ENCODE measurements at places on chromosomes 1 and 21.

GRCh38 chr1:46724991-46725735 lies 6.2 kb upstream of the EFCAB14 start:
- peaks cover 10% of the 10 kb centered on the region for H3K27me3 ChIP-seq
- H3K4me3 ChIP-seq = no peak overlapping the region
- peak; percentile 70 for DNase-seq
- no peak overlapping the region for H3K27ac ChIP-seq

- H3K36me3 ChIP-seq = no peaks in the 10 kb centered on the region
- no peak for DNase-seq
- H3K27ac ChIP-seq = no peak overlapping the region
- H3K27me3 ChIP-seq = peaks cover 15% of the 10 kb centered on the region
- H3K4me3 ChIP-seq = no peak overlapping the region
- H3K4me1 ChIP-seq = no peaks in the 10 kb centered on the region
These were observed 19.4 kb upstream of the ACOT11 start for GRCh38 chr1:54528613-54529012.

DNA sequence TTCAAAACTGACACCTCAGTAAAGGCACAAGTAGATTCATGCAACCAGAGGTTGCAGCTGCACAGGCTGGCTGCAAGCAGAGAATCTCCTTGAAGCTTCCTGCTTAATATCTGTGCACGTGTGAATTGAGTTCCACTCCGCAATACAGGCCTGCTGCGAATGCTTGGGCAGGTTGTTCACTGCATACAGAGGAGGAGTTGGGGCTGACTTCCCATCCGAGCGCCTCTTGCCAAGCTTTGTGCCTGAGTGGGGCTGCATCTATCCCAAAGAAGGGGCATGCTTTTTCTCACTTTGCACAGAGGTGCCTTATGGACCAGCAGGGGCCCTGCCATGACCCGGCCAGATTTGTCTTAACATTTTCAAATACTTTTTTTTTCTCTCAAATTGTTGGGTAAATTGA lies 17.9 kb upstream of the PADI1 start:
- H3K4me1 ChIP-seq = peaks cover 50% of the 10 kb centered on the region
- H3K36me3 ChIP-seq = peaks cover 20% of the 10 kb centered on the region
- no peak overlapping the region for H3K4me3 ChIP-seq
- H3K27ac ChIP-seq = no peak overlapping the region
- DNase-seq = no peak

- no peak overlapping the region for H3K27ac ChIP-seq
- no peak for DNase-seq
- no peaks in the 10 kb centered on the region for H3K36me3 ChIP-seq
- peaks cover 8% of the 10 kb centered on the region for H3K4me1 ChIP-seq
- no peak overlapping the region for H3K4me3 ChIP-seq
These were observed 102.2 kb downstream of the COL24A1 start for GRCh38 chr1:86054396-86054795.

DNA sequence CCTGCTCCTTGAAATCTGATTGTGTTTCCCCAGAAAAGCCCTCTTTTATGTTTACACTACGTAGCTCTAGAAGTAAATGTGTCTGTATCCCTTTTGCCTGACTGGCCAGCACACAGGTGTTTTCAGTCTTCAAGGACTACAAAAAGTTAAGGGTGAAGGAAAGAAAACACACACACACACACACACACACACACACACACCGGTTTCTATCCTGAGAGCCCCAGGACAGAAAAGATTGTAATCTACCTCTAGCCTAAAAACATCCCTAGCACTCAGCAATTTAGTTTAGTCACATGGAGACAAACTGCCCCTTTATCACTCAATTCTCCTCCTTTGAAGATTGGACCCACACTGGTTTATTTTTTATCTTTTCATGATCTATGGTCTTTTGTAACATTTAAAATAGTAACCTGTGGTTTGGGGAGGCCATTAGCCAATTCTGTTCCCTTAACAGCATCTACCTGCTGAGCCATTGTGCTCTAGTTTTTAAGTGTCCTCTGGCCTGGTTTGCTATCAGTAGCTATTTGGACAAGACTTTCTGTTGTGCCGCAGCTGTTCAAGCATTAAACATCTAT lies 15.8 kb upstream of the TRIM45 start:
- no peaks in the 10 kb centered on the region for H3K36me3 ChIP-seq
- no peak overlapping the region for H3K27ac ChIP-seq
- no peak for DNase-seq

- H3K27me3 ChIP-seq = no peaks in the 10 kb centered on the region
- no peak overlapping the region for H3K4me3 ChIP-seq
- no peak for DNase-seq
These were observed 275.5 kb upstream of the PRMT6 start for GRCh38 chr1:106780806-106781569.

DNA sequence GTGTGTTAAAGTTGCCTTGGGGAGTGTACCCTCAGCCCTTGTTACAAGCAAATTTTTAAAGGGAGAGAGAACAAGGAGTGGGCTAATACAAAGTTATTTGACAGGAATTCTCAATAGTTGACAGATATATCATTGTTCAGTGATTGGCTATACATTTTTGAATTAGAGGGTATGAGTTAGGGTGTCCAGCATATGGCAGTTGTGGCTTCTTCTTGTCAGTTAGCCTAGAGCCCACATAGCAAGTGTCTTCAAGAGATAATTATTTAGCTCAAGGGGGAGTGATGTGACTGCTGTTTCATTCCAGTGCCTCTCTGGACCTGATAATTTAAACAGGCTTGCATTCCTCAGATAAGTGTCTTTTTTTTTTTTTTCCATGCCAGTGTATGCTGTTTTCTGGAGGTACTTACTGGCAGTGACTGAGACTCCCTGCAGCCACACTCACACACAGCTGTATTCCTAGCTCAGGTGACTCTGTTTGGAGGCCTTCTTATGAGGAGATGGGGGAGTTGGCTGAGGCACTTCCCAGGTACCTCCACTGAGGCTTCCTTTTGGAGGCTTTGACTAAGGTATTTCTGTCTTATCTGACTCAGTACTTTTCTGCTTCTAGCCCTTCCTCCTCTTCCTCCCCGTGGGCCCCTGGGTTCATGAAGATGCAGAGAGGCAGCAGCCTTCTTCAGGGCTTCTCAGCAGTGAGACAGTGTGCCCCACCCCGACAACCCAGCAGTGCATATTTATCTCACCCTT lies 32.3 kb downstream of the IVNS1ABP start:
- peaks cover 28% of the 10 kb centered on the region for H3K4me1 ChIP-seq
- H3K36me3 ChIP-seq = peaks cover 6% of the 10 kb centered on the region
- DNase-seq = no peak
- no peak overlapping the region for H3K4me3 ChIP-seq

DNA sequence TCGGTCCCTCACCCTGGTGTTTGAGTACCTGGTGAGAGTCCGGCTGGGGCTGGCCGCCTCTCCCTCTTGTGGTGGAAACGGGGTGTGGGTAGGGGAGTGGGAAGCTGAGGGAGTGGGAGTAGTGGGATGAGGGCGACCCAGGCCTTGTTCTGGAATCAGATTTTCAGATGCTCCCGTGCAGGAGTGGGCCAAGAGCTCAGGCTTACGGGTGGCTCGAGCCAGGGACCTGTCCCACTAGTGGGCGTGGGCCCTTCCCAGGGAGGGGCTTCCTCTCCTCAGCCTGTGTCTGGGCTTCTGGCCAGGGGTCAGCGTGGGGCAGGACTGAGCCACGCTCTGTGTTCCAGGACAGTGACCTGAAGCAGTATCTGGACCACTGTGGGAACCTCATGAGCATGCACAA lies 22.0 kb downstream of the CDK18 start:
- H3K27me3 ChIP-seq = peaks cover 16% of the 10 kb centered on the region
- no peak overlapping the region for H3K4me3 ChIP-seq
- H3K4me1 ChIP-seq = peaks cover 15% of the 10 kb centered on the region
- no peak for DNase-seq
- no peaks in the 10 kb centered on the region for H3K36me3 ChIP-seq

GRCh38 chr1:244161236-244161510 lies 110.1 kb downstream of the ZBTB18 start:
- DNase-seq = no peak
- no peak overlapping the region for H3K27ac ChIP-seq
- no peaks in the 10 kb centered on the region for H3K27me3 ChIP-seq
- no peaks in the 10 kb centered on the region for H3K36me3 ChIP-seq
- H3K4me3 ChIP-seq = no peak overlapping the region
- peaks cover 20% of the 10 kb centered on the region for H3K4me1 ChIP-seq

DNA sequence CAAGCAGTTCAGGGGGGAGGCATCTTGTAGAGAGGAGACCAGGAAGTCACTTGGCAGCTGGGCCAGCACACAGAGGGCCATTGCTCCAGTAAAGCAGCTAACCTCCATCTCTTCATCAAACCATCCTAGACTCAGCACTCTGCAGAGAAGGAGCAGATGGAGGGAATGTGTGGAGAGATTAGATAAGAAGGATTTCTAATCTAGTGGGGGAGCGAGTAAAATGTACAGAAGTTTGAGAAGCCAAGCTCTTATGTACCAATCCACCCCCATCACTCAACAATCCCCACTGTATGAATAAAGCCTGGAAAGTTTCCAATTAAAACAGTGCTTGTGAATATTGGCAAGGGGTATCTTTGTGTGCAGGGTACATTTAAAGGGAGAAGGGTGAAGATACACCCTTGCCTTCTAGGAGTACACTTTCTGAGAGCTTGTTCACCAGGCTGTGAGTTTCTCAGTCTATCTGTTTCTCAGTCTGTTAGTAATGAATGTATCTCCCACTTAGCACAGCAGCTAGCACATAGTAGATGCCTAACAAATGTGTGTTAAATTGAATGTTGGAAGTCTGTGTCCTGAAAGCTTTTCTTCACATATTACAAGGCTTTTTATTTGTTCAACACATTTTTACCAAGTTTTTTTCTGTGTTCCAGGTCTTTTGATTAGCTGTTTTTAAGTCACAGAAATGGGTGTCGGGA lies 142.7 kb upstream of the UBE2U start:
- H3K4me3 ChIP-seq = no peak overlapping the region
- H3K4me1 ChIP-seq = peaks cover 29% of the 10 kb centered on the region
- H3K27me3 ChIP-seq = no peaks in the 10 kb centered on the region
- no peak overlapping the region for H3K27ac ChIP-seq
- DNase-seq = no peak
- peaks cover 20% of the 10 kb centered on the region for H3K36me3 ChIP-seq

DNA sequence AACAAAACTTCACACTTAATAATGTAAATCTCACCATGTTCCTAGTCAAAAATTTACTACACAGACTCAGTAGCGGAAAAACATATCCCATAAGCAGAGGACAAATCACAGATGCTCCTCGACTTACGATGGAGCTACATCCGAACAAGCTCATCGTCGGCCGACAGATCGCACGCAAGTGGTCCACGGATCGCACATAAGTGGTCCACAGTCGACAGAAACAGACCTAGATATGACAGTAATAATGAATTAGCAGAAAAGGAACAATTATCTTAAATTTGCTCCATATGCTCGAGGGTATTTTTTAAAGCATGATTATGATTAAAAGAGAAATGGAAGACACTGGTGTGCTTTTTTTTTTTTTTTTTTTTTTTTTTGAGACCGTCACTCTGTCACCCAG lies 36.3 kb downstream of the WDR4 start:
- no peaks in the 10 kb centered on the region for H3K27me3 ChIP-seq
- DNase-seq = no peak
- no peaks in the 10 kb centered on the region for H3K4me1 ChIP-seq

DNA sequence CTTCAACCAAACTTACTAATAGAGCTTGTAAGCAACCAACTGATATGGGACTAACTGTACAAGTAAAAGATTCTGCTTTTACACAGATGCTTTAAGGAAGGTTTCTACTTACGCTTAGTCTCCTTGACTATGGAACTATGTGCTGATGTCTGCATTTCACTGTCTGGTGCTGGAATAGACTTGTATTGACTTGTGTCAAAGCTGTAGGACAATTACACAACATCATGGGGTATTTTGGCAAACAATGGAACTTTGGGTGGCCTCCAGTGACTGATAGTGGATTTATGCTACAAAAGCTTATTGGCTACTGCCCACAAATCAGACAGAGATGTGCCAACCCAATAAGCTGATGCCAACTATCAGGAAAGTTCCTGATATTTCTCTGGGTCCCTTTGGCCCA lies 10.6 kb downstream of the CBR1 start:
- no peak for DNase-seq
- peaks cover 3% of the 10 kb centered on the region for H3K27me3 ChIP-seq
- H3K4me1 ChIP-seq = peaks cover 5% of the 10 kb centered on the region
- H3K4me3 ChIP-seq = no peak overlapping the region

DNA sequence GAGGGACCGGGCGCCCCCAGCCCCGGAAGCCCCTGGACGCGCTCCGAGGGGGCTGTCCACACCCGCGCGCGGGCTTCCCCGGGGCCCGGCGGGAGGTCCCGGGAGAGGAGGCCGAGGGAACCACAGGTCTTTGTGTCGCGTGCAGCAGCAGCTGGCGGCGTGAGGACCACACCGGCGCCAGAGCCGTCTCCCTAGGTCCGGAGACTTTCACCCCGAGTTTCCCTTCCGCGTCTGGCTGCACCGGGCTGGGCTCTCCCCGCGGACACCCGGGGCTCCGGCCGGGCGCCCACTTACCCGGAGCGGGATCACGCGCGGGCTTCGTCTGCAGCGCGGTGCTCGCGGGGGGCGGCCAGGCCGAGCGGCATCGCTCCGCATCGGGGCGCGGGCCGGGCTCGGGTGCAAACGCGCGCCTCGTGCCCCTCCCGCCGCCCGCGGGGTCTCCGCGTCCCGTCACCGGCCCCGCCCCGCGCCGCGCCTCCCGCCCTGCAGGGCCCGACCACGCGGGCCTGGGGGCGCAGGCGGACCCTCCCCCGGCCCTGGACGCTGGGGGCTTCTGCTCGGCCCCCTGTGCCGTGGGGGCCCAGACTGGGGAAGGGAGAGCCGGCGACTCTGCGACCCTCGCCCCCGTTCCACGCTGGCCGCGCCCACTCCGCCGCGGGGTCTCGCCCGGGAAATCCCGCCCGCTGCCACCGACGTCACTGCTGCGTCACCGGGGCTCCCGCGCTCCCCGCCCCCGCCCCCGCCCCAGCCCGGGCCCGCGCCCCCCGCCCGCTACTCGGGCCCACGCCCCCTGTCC lies at the start of gene GNG4:
GNG4 (minus strand) TSS at position 417 of the 796 bp plus-strand sequence. CDS start 65,946 bp downstream, outside the sequence.
- H3K27me3 ChIP-seq = peaks cover 20% of the 10 kb centered on the region
- peak within 1 kb of the TSS; percentile 76 for H3K4me3 ChIP-seq
- H3K4me1 ChIP-seq = peaks cover 15% of the 10 kb centered on the region
- no peak within 1 kb of the TSS for H3K27ac ChIP-seq
- no peak for DNase-seq
- H3K36me3 ChIP-seq = peaks cover 4% of the 10 kb centered on the region

GRCh38 chr1:26951821-26952497 lies 8.3 kb downstream of the KDF1 start:
- H3K4me3 ChIP-seq = no peak overlapping the region
- DNase-seq = no peak
- H3K27me3 ChIP-seq = peaks cover 8% of the 10 kb centered on the region

All from HFFc6 (cell line).